ENCODE measurements at places on chromosomes 3 and 15.

DNA sequence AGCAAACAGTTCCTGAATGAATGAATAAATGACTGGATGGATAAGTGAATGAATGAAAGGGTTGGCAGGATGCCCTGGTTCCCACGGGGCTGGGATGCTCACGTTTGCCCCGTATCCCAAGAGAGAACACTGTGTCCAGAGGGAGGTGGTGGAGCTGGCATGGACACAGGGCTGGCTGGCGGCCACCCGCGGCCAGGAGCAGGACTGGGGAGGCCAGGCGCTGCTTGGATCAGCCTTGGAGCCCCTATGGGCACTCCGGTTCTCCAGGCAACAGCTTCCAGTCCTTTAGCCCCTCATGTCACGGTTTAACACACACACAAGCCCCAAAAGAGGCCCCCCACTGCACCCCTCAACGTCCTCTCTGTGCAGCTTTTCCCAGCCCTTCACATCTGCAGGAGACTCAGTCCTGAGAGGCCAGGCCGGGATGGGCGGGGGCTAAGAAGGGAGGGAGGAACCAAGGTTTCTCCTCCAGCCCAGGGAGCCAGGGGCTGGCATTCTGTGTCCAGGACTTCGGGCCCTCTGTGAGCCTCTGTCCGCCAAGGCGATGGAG lies 86.0 kb upstream of the ALDH1L1 start:
- DNase-seq = peak; percentile 30

DNA sequence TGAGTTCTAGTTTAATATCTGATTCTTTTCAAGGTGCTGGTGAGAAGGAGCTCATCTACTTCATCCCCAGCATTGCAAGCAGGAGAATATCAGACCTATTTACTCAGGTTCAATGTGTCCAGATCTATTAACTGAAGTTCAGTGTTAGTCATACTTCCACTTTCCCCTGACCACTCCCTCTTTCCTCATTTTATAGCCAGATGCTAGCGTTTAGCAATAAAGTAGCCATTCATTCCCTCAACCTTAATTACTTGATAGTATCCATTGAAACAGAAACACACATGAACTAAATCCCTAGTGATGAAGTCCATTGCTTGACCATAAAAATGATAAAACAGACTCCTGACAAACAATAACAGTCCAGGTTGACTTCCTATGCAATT lies 60.0 kb downstream of the RPL22L1 start:
- DNase-seq = no peak

- DNase-seq = no peak
Observed at GRCh38 chr3:171981271-171981605, 58.1 kb upstream of the FNDC3B start.

- DNase-seq = no peak
Observed at GRCh38 chr3:33091746-33092145, 5.2 kb downstream of the GLB1 start.

DNA sequence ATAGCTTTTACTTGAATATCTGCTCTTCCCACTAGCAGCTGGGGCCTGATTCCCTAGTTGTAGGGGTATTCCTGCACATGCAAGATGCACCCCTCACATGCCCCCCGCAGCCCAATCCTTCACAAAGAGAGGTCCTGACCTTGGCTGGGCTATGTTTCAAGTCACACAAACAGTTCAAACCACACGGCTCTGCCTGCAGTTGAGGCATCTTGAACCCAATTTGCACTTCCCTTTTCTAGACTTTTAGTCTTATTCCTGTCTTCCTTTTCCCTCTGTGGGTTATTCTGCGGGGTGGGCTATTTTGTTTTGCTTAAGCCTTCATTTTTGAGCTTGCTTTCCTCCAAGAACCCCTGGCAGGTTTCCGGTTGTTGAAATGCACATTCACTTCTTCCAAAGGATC lies 13.3 kb upstream of the CCR1 start:
- DNase-seq = no peak

- DNase-seq = no peak
Observed at GRCh38 chr15:98946301-98947255, 61.0 kb downstream of the PGPEP1L start.

GRCh38 chr3:146425341-146425740 lies 44.0 kb downstream of the PLSCR2 start:
- no peak for DNase-seq

- DNase-seq = no peak
Observed at GRCh38 chr3:187012609-187013051, 82.3 kb downstream of the ST6GAL1 start.

DNA sequence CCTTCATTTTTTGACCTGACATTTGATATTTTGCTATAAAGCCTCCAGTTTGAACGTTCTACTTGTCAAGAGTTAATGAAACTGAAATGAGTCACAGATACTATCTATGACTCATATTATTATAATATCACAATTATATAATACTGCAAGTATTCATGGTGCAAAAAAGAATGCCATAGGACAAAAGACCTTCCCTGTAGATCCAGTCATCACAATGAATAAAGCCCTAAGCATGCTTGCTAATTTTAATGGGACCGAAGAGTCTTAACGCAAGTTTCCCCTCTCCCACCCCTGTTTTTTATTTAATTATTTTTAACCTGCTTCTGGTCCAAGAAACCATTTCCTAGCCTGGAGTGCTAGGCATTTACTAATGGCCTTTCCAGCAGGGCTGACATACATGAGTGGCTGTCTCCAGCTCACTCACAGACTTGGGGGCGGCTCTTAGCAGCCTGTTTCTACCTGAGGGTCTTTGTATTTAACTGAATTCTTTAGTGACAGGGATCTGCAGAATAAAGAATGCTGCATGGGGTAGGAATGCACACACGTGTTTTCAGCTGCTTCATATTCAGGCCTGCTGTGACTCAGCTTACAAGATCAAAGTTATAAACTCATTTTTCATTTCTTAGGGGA lies 61.2 kb downstream of the THBS1 start:
- no peak for DNase-seq

DNA sequence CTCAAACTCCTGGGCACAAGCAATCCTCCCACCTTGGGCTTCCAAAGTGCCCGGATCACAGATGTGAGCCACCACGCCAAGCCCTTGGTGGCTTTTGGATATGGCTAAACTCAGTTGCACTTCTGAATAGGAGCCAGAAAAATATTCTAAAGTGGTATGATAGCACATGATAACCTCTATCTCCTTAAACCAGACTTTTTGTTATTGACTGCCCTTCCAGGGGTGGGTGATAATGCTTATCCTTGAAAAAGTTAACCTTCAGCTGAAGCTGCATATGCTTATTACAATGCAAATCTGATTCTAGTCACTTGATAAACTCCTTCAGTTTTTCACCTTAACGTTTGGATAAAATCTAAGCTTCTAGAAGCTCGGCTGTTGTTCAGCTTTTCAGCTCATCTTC lies 6.3 kb downstream of the CCNB2 start:
- DNase-seq = no peak

DNA sequence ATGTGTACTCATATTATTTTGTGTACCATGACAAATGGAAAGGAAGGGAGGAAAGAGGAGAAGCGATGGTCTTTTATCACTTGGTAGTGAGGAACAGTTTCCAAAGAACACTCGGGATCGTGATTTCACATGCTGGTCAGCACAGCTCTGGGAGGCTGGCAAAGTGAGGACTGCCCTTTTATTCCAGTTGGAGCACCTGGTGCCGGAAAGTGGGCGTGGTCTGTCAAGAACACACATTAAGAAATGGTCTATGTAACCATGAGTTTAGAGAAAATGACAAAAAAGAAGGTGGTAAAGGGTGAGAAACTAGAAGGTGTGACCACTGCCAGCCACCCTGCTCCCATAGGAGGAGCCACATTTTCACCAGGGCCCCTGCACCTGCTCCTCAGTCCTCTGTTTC lies 7.0 kb upstream of the TSEN2 start:
- DNase-seq = no peak

- no peak for DNase-seq
Observed at GRCh38 chr15:87816811-87817210, 439.7 kb downstream of the NTRK3 start.

DNA sequence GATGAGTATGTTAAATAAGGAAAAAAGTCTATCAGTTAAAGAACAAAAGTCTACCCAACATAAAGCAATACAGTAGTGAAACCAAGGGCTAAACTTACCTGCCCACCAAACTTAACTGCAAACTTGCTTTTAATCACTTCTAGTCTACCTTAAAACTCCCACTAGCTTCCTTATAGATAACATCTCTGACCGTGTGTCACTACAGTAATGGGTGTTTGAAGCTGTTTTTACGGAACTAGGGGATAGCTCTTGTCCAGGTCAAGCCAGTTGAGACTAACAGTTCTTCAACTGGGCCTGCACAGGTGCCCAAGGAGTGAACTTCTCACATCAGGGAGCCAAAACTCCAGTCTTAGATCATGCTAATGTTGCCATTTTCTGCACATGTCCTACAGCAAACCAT lies 132.3 kb downstream of the ZNF385D start:
- no peak for DNase-seq

GRCh38 chr15:70195587-70196305 lies 98.0 kb upstream of the TLE3 start:
- peak; percentile 20 for DNase-seq

DNA sequence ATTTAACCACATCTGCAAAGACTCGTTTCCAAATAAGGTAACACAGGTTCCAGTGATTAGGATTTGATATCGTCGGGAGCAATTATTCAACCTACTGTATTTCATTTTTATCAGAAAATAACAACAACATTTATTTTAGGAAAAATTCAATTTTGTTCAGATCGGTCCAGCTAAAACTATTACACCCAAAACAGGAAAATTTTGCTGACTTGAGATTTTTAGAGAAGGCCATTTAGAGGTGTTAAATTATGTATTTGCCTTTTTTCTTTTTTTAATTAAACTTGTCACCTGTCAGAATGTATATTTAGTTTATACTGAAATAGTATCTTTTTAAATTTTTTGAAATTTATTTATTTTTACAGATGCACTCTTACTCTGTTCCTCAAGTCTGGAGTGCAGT lies 81.3 kb downstream of the ARHGAP31 start:
- DNase-seq = no peak
